ENCODE measurements at places on chromosomes 7 and 10. TPM values are rescaled to one million over a fixed set of nuclear protein-coding genes. Genes with fewer than 3 reads are reported as not detected.

- H3K36me3 ChIP-seq: no peaks in the 10 kb centered on the region
- H3K27me3 ChIP-seq: no peaks in the 10 kb centered on the region
- H3K4me1 ChIP-seq: peaks cover 32% of the 10 kb centered on the region
- H3K4me3 ChIP-seq: no peak overlapping the region
Measured at GRCh38 chr10:46541735-46542566, 14.5 kb downstream of the GPRIN2 start.

DNA sequence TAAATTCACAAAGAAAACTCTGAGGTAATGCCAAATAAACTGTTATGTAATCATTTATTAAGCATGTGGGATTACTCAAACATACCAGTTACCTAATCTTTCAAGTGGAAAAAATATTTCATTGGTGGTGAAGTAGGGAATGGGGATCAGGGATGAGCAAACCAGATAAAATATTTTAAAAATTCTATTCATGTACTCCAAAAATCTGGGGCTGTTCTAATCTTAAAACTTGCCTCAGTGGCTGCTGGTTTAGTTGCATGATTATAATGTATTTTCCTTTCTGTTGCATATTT lies 19.5 kb downstream of the LMOD2 start:
- no peak overlapping the region for H3K27ac ChIP-seq
- H3K4me1 ChIP-seq: no peaks in the 10 kb centered on the region
- DNase-seq: no peak

DNA sequence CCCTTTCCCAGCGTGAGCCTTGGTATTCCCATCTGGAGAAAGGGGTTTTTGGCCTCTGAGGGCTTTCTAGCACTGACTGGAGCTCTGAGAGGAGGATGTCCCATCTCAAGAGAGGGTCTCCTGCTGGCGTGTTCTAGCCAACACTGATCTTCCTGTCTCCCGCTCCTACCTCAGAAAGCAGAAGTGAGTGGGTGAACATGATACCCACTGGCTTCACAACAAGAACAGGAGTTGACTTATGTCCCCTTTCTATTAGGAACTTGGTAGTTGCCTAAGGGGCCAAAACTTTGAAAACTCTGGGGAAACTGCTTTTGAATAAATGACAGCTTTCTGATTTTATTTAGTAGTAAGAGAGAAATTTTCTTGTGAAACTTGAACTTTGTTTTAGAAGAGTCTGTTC lies 113.1 kb upstream of the ADCY1 start:
- no peaks in the 10 kb centered on the region for H3K36me3 ChIP-seq
- no peaks in the 10 kb centered on the region for H3K4me1 ChIP-seq
- H3K27ac ChIP-seq: no peak overlapping the region
- H3K4me3 ChIP-seq: no peak overlapping the region
- H3K27me3 ChIP-seq: peaks cover 2% of the 10 kb centered on the region

DNA sequence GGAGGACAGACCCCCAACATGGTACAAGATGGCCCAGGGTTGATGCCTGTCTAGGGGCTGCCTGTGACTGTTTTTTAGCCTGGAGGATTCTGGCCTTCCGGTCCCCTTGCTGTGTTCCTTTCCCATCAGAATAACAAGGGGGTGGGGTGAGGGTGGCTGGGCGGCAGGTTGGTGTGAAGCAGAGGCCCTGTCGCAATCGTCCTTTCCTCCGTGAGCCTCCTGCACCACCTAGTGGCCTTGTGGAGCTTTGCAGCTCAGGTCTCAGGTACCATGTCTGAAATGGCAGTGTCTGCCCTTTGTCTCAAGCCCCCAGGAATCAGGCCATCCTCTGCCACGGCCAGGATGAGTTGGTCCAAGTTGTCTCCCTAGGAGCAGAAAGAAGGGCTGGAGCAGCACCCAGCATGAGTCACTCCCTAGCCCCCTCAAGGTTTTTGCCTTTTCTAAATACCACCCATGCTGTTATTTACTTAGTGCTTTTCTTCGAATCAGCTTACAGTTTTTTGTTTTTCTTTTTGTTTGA lies 24.2 kb downstream of the TACR2 start:
- no peak overlapping the region for H3K27ac ChIP-seq
- no peaks in the 10 kb centered on the region for H3K27me3 ChIP-seq
- H3K4me1 ChIP-seq: peaks cover 18% of the 10 kb centered on the region
- DNase-seq: peak; percentile 93
- no peak overlapping the region for H3K4me3 ChIP-seq
- peaks cover 20% of the 10 kb centered on the region for H3K36me3 ChIP-seq

DNA sequence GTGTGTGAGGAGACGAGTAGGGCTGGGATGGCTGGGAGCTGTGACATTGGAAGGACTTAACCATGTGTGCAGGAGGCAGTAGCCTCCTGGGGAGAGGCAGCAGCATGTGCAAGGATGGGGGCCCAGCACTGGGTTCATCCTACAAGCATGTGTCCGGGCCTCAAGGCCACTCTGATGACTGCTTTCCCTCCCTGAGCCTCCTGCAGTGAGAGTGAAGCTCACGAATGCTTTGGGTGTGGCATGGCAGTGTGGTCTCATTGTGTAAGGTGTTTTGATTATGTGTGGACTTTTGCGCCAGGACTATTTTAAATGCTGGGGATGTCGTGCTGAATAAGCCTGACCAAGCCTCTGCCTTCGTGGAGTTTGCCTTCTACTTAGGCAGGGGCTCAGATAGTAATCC lies 122.0 kb upstream of the INSYN2A start:
- peaks cover 14% of the 10 kb centered on the region for H3K4me1 ChIP-seq
- DNase-seq: no peak
- no peak overlapping the region for H3K4me3 ChIP-seq
- H3K27me3 ChIP-seq: no peaks in the 10 kb centered on the region

GRCh38 chr10:100912605-100913469 lies at the start of gene SLF2:
Gene SLF2, plus strand, starts transcription at chr10:100912963. Its CDS starts 148 bp downstream, at chr10:100913111.
- peak within 1 kb of the TSS; percentile 94 for H3K27ac ChIP-seq
- H3K4me1 ChIP-seq: peaks cover 39% of the 10 kb centered on the region
- peak; percentile 98 for DNase-seq
- H3K27me3 ChIP-seq: no peaks in the 10 kb centered on the region
- H3K36me3 ChIP-seq: peaks cover 15% of the 10 kb centered on the region
- H3K4me3 ChIP-seq: peak within 1 kb of the TSS; percentile 96

DNA sequence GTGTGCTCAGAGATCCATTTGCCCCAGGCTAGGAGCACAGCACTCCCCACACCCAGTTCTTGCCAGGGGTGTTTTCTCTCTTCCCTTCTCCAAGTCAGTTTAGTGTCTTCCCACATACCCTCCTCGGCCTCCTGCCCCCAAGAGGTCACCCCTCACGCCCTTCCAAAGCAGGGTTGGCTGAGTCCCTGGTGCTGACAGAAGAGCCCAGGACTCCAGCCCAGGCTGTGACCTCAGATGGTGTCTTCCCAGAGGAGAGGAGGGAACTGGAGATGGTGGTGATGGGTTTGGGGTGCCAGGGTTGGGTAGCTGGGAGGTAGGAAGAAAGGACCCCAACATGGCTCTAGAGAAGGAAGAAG lies 19.8 kb downstream of the ZNF775 start:
- H3K4me1 ChIP-seq: peaks cover 17% of the 10 kb centered on the region
- no peak overlapping the region for H3K27ac ChIP-seq
- H3K36me3 ChIP-seq: no peaks in the 10 kb centered on the region
- no peak overlapping the region for H3K4me3 ChIP-seq
- DNase-seq: no peak

- H3K27ac ChIP-seq: no peak overlapping the region
- no peaks in the 10 kb centered on the region for H3K27me3 ChIP-seq
- DNase-seq: no peak
Measured at GRCh38 chr10:26448706-26449435, 10.7 kb downstream of the APBB1IP start.

DNA sequence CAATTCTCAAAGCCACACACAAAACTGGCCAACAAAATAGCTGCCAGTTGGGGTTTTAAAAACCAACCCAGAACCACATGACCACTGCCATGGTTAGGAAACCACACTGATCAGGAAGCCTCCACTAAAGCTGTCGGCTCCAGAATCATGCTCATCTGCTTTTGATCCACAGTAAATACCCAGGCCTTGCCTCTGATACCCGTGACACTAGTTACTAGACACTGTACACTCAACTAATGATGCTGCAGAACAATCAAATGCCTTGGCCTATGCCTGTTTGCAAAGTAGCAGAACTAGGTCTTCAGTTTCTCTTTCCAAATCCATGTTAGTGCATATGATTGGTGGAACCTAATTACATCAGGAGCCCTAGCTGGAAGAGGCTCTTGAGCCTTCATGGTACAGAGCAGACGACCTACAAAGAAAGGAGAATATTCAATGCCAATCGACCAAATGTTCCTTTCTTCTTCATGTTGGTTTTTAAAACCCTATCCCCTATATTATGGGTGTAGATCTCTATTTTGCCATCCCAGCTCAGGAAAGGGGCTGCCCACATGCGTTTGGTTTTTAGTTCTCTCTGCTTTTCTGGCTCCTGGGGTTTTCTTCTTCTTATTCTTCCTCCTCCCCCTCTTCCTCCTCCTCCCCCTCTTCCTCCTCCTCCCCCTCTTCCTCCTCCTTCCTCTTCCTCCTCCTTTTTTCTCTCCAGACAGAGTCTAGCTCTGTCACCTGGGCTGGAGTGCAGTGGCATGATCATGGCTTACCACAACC lies 76.6 kb downstream of the CNNM2 start:
- peaks cover 3% of the 10 kb centered on the region for H3K27me3 ChIP-seq
- no peaks in the 10 kb centered on the region for H3K36me3 ChIP-seq
- H3K27ac ChIP-seq: no peak overlapping the region
- no peak overlapping the region for H3K4me3 ChIP-seq
- peaks cover 9% of the 10 kb centered on the region for H3K4me1 ChIP-seq

DNA sequence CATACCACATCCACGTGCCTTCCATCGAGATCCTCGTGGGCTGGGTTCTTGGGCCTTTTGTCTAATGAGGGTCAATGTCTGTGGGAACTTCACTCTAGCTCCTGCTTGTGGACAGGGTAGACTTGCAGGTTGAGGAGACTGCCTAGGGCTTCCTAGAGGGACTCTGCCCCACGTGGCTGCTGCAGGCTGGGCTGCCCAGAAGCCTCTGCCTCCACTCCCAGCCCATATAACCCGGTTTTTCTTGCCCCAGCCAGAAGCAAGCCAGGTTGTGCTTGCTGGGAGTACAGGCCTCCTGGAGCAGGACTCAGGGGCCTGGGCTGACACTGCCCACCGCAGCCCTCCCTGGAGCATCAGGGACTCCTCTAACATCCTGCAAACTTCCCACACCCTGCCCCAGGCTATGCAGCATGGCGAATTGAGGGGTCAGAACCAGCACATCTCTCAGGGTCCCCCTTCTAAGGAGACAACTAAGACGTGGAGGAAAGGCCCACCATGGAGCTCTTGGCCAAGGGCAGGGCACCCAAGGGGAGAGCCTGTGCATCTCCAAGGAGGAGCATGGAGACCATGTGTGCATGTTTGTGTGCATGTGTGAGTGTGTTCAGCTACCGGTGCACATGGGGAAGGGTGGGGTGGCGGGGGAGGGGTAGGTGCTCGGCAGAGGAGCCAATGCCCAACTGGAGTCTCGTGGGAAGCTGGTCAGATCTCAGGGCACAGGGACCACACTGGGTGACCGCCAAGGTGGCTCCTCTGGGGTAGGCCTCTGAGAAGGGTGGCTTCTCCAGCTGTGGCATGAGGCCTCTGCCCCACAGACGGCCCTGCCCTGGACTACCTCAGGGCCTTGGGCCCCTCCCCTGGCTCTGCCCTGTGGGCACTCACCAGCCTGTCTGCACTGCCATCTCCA lies 62.6 kb downstream of the RASGEF1A start:
- H3K4me1 ChIP-seq: peaks cover 3% of the 10 kb centered on the region
- H3K27me3 ChIP-seq: no peaks in the 10 kb centered on the region
- no peak overlapping the region for H3K27ac ChIP-seq
- H3K4me3 ChIP-seq: no peak overlapping the region
- DNase-seq: peak; percentile 78

DNA sequence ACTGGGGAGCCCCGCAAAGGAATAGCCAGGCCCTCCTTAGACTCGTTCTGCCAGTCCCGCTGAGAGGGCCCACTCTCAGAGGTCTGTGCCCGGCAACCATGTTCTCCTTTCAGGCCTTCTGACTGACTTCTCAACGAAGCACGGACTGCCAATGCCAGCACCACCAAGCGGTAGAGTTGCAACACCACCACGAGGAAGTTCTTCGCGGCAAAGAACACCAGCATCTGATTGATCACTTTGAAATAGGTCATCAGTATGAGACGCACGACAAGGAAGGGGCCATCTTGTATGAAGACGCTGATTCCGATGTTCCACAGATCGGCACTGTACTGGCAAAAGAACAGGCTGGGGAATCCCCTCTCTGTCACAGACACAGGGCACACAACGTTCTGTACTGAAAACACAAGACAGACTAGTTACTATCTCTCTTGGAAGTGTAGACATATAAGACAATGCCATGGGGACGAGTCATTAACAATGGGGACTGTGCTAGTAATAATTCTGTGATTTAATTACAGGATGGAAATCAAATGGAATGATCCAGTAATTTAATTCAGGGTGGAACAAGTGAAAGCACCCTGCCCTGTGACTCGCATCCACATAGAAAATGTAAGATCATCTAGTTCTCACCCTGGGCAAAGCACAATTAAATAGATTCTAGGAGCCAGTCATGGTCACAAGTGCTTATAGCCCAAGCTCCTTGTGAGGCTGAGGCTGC lies 42.7 kb downstream of the TMEM26 start:
- peaks cover 25% of the 10 kb centered on the region for H3K27me3 ChIP-seq
- DNase-seq: no peak
- peaks cover 8% of the 10 kb centered on the region for H3K36me3 ChIP-seq
- H3K27ac ChIP-seq: no peak overlapping the region
- peaks cover 7% of the 10 kb centered on the region for H3K4me1 ChIP-seq
- H3K4me3 ChIP-seq: no peak overlapping the region

- H3K4me1 ChIP-seq: peaks cover 9% of the 10 kb centered on the region
- H3K27me3 ChIP-seq: no peaks in the 10 kb centered on the region
- peaks cover 14% of the 10 kb centered on the region for H3K36me3 ChIP-seq
- DNase-seq: no peak
Measured at GRCh38 chr7:2710286-2710655, 22.3 kb downstream of the AMZ1 start.

KIF11 gene
- total RNA-seq: 9.2 TPM

MMS19 gene
- total RNA-seq: 71.1 TPM

NKX2-3 gene
- not detected for total RNA-seq

NEUROG3 gene
- not detected for total RNA-seq

All from osteocyte (in vitro differentiated cells).